ENCODE measurements at places on chromosomes 5 and 9.

DNA sequence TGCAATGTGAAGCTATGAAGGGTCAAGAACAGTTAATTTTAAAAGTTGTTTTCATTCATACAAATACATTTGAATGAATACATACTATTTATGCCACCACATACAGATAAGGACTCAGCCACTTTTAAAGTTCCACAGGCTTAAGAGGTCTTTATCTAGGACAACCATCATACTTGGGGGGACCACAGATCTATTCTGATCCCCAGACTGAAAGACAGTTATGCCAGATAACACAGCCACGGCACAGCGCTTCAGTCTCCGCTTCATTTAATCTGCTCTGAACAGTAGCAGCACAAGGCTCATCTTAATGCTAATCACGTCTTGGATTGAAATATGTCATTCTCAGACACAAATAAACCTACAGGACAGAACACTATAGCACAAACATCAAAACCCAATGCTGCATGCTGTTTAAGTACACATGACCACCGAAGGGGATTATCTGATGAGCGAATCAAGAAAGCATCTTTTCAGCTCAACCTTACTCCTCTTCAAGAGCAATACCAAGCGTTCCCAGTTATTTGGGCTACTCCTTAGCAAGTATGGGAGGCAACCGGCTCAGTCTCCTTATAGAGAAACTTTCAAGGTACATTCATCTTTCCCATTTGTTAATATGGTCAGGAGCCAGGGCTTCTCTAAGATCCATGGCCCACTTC, 33.3 kb downstream of the PUM3 start:
- DNase-seq, result no peak

DNA sequence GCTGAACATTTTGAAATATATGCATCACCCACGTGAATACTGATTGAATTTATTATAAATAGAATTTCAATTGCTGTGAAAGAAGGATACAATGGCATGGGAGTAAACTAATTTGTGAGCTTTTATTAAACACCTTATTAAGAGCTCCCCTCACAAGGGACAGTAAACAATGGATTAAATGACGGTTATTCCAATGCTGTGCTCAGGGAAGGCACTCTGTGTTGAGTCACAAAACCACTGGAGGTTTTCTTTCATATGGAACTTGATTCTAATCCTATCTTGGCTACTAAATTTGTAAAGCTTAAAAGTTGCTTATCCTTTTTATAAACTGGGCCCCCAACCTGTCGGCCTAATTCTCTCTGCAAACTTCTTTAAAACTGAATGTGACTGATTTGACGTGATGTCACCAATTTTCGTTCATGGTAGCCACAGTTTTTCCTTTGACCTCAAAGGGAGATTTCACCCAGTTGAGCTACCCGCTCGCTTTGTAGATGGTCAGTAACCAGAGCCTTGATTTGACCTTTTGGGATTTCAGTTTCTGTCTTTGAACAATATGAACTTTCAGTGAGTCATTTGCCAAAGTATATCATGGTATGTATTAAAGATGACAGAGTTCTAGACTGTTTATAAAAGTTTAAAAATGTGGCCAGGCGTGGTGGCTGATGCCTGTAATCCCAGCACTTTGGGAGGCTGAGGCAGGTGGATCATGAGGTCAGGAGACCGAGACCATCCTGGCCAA, 61.3 kb upstream of the PIK3R1 start:
- no peak for DNase-seq

- DNase-seq, result no peak
These were observed 72.1 kb downstream of the MRPL36 start for GRCh38 chr5:1727571-1727970.

DNA sequence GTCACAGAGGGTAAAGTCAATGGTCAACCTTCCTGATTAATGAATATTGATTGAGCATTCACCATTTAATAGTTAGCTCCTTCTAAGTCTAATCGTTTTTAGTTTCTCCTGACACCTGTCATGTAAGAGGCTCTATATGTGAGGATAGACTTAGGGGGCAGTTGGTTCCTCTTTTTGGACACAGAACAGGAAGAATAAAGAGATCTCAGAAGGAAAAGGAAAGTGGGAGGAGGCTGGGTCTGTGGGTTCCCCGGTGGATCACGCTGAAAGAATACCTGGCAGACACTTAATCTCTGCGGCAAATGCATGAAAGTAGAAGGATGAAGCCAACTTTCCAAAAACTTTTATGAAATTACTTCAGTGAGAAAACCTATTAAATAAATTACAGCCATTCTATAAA, 98.4 kb downstream of the PDE4D start:
- no peak for DNase-seq

- no peak for DNase-seq
These were observed 41.3 kb downstream of the SHB start for GRCh38 chr9:38027714-38028113.

GRCh38 chr5:22076586-22076985, 776.6 kb downstream of the CDH12 start:
- DNase-seq, result no peak
